ENCODE measurements at places on chromosomes 3 and 15.
A peak's percentile ranks its signal among the peaks of the same experiment; 100 is the strongest.

DNA sequence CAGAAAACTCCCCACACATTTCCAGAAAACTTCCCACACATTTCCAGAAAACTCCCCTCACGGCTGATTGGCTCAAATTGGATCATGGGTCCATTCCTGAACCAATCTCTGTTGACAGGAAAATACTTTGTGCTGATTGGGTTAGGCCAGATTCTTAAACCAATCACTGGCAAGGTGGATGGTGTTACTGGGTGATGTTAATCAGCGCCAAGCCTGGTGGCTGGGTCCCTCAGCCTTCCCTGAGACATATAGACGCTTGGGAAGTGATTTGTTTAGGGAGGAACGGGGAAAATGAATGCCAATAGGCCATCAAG lies 199.4 kb upstream of the UBE2E2 start:
- no peak for DNase-seq

DNA sequence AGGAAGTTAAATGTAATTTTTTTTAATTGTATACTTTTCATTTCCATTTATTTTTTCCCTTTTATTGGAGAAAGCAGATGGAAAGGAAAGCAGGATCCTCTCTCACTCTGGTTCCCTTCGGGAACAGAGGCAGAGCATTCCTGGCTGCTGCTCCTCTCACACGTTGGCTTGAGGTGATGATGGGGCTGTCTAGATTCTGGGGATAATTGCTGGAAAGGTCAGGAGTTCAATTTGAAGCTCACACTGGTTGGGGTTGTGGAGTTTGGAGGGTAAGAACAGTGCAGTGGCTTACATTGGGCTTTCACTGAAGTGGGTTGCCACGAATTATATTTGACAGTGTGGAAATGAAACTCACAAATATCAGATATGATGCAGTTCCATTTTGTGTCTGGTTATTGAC lies 57.6 kb downstream of the RARB start:
- no peak for DNase-seq

- DNase-seq: no peak
These were observed 982.8 kb downstream of the ROBO1 start for GRCh38 chr3:78785004-78785403.

- DNase-seq: no peak
These were observed 118.4 kb downstream of the ADCY5 start for GRCh38 chr3:123330441-123330991.

DNA sequence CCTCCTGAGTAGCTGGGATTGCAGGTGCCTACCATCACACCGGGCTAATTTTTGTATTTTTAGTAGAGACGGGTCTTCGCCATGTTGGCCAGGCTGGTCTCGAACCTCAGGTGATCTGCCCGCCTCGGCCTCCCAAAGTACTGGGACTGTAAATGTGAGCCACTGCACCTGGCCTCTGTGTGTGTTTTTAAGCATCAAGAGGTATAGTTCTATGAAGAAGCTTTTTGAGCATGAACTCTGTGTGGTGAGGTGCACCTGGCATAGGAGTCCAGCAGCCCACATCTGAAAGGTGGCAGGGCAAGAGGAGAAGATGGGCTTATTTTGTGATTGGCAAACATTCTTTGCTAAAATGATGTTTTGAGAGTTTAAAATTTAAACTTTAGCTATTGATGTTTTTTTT lies 118.0 kb downstream of the DGKG start:
- no peak for DNase-seq

GRCh38 chr3:168889666-168890065 lies 773.8 kb downstream of the MECOM start:
- no peak for DNase-seq

- DNase-seq: no peak
These were observed 157.1 kb downstream of the RSRC1 start for GRCh38 chr3:158267015-158267414.

DNA sequence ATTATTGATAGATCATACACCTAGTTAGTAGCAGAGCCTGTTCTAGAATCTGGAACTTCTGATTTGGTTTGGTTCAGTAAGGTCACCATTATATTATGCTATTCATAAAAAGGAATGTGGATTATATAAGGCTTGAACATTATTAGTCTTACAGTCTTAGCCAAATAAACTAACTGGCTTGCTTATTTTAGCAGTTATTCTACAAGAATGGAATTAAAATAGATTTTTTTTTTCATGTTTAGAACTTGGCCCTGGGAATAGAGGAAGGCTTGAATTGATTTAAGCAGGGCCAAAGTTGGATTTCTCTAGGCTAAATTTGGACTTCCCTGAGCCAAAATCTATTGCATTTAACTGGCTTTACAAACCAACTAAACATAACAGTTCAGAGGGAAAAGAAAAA lies 24.4 kb downstream of the DTWD1 start:
- no peak for DNase-seq

- DNase-seq: no peak
These were observed 23.1 kb downstream of the EOMES start for GRCh38 chr3:27699067-27699466.

DNA sequence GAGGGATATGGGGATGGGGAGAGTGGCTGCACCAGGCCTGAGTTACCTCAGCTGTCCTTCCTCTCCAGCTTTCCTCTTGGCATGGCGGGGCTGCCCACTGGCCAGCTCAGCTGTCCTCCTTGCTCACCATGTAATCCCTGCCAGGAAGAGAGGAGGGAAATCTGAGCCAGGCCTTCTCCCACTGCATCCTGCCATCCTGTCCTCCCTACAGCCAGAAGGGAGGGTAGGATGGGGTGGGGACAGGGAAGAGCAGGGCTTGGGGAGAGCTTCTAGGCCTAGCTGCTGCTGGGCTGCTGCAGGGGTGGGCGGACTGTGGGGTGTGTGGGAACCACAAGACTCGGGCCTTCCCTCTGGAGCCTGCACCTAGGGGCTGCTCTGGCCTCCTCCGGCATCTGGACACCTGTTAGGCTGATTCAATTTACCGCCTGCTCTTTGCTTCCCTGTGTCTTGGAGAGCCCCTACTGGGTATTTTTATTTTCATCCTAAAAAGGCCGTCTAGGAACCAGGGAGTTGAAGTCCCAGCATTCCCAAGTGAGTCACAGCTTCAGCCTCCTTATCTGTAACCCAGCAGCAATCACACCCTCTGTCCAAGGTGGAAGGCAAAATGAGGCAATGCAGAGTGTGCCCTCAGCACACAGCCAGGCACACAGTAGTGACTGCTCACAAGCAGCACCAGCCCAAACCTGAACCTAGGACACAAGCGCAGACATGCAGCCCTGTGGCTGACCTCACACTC lies 13.1 kb upstream of the KY start:
- DNase-seq: peak; percentile 86

DNA sequence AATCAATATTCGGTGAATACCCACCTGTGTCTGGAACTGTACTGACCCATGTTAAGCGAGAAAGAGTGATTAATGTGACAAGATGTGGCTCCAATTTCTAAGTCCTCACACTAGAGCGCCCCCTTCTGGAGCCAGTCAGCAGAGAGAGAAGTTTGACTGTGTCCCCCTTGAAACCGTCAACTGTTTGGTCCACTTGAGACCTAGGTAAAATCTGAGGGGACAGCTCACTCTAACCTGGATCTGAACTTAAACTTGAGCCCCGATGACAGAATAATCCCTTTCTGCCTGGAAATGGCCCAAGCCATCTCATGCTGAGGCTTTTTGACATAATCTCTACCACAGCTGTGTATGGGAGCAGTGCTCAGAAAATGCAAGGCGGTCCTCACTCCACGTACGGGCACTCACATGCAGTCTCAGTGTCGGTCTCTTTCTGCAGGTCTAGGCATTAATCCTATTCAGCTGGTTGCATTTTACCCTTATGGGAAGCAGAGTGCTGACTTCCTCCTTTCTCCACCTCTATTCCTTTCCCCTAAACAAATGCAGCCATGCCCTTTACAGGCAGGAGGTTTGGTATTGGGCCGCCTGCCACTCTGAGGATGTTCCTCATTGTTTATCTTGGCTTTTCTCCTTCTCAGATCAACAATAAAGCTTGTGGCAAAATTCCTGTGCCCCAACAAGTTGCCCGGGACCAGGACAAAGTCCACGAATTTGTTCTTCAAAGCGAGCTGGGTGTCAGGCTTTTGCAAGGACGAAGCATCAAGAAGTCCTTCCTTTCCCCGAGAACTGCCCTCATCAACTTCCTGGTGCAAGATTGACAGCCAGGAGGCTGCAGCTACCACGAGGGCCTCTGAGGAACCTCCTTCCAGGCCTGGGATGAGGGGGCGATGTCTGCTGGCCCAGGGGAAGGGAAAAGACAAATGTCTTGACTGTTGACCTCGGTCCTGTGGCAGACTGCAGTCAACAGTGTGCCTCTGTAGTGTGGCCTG lies 47.5 kb upstream of the LIMD1 start:
- peak; percentile 28 for DNase-seq

- peak; percentile 37 for DNase-seq
These were observed 6.8 kb upstream of the TRIM69 start for GRCh38 chr15:44729408-44730127.

DNA sequence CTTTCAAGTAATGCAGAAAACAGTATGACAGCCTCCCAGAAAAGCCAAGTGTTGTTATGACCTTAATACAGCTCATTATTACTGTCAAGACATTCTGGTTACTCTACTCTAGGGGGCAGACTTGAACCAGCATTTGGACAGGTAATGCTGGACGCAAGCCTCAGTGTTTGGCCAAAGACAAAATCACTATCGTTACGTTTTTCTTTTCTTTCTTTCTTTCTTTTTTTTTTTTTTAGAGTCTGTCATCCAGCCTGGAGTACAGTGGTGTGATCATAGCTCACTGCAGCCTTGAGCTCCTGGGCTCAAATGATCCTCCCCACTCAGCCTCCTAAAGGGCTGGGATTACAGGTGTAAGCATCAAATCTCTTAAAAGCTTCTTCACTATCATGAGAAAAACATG lies 29.4 kb upstream of the TMEM45A start:
- peak; percentile 48 for DNase-seq

DNA sequence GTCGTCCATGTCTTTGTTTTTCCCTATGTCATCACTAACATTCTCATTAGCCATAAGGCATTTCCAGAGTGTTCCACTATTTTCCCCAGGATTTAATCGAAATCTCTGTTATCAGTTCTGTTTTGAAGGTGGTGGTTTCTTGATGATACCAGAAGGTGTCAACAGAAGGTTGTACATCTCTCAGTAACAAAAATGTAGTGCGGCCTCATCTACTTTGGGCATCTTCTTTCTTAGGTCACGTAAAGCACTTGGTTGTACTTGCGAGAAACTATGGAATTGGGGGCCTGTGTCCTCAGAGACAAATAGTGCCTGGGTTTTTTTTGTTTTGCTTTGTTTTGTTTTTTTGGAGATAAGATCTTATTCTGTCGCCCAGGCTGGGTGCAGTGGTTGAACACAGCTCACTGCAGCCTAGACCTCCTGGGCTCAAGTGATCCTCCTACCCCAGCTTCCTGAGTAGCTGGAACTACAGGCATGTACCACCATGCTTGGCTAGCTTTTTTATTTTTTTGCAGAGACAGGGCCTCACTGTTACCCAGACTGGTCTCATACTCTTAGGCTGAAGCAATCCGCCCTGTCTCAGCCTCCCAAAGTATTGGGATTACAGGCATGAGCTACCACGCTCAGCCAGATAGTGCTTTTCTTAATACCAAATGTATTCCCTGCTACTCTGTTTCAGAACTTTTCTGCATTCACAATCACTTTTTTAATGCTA lies 61.2 kb upstream of the FURIN start:
- no peak for DNase-seq

GRCh38 chr3:65894126-65894525 lies 144.6 kb downstream of the MAGI1 start:
- no peak for DNase-seq

- DNase-seq: no peak
These were observed 1.6 kb upstream of the PLOD2 start for GRCh38 chr3:146162561-146162960.

GRCh38 chr3:58237941-58238681 lies 519 bp downstream of the ABHD6 start:
- DNase-seq: peak; percentile 34

DNA sequence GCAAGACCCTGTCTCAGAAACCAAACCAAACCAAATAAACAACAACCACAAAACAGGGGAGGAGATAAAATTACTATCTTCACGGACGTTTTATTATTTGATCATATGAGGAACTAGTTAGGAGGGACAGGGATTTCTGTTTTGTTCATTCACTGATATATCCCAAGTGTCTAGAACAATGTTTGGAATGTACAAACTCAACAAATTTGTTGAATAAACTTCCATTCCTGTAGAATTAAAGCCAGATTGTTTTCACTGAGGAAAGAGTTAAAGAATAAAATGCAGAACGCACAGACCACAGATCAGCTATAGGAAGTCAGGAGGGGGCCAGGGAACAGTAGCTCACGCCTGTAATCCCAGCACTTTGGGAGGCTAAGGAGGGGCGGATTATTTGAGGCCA lies 6.5 kb upstream of the STRC start:
- no peak for DNase-seq

- DNase-seq: peak; percentile 31
These were observed 110.5 kb upstream of the GAP43 start for GRCh38 chr3:115512565-115513415.

- no peak for DNase-seq
These were observed 110.3 kb upstream of the HACD2 start for GRCh38 chr3:123695152-123695551.

GRCh38 chr3:55441499-55441898 lies 45.6 kb downstream of the WNT5A start:
- DNase-seq: no peak

DNA sequence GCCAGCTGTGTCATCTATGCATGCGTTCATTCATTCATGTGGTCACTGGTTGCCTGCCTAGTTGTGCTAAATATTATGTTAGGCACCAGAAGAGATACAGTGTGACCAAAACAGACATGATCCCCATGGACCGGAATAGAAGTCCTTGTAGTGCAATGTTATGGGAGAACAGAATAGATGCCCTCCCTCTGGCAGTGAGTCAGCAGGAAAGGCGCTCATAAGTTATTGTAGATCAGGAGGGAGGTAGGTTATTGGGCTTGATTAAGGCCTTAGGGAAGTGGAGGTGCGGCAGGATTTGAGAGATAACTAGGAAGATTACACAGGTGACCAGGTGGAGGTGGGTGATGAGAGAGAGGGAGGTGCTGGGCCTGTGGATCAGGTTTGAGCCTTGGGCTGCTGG lies 5.2 kb downstream of the MCTP2 start:
- no peak for DNase-seq

DNA sequence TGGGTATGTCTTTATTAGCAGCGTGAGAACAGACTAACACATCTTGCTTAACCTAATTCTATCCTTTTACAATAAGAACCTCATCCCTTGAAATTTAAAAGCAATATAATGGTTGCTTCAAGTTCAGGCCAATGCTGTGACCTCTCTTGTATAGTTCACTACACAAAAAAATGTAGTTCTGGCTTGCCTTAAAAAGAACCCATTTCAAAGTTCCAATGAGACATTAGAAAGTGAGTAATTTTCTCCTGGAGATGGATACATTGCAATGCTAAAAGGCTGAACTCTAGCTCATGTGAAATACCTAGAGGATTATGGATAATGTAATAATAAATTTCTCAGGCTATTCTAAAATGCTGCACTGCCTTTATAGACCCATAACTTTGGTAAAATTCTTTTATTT lies 47.8 kb downstream of the ATP13A4 start:
- DNase-seq: no peak

DNA sequence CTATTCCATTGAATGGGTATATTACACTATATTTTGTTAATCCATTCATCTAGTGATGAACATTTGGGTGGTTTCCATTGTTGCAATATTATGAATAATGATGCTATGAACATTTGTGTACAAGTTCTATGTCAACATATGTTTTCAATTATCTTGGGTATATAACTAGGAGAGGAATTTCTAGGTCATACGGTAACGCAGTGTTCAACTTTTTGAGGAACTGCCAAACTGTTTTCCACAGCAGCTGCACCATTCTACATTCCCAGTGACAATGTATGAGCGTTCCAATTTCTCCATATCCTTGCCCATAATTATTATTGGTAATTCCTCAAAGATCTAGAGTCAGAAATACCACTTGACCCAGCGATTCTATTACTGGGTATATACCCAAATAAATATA lies 24.1 kb upstream of the RORA start:
- no peak for DNase-seq

Measured in cerebellar cortex (tissue), 1 donor.